ENCODE measurements at places on chromosomes 5 and 9.

- no peak for DNase-seq
Measured at GRCh38 chr9:4997196-4997595, 12.1 kb downstream of the JAK2 start.

DNA sequence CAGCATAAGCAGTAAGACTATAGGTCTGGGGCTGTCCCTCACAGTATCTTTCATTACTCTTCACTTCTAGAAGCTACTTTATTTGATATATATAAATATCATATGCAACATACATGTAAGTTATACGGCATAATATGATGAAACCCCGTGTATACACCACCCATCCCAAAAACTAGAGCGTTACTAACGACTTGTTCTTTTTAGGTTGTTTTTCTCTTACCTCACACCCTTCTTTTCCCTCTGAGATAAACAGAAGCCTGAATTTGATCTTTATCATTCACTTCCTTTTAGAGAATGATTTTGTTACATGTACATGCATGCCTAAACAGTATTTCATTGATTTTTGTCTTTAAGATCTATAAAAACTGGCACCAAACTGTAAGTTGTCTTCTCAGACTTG is 3.7 kb downstream of the TRMO start:
- DNase-seq, result no peak

GRCh38 chr9:93002700-93003099 is 55.4 kb downstream of the FGD3 start:
- DNase-seq, result no peak

DNA sequence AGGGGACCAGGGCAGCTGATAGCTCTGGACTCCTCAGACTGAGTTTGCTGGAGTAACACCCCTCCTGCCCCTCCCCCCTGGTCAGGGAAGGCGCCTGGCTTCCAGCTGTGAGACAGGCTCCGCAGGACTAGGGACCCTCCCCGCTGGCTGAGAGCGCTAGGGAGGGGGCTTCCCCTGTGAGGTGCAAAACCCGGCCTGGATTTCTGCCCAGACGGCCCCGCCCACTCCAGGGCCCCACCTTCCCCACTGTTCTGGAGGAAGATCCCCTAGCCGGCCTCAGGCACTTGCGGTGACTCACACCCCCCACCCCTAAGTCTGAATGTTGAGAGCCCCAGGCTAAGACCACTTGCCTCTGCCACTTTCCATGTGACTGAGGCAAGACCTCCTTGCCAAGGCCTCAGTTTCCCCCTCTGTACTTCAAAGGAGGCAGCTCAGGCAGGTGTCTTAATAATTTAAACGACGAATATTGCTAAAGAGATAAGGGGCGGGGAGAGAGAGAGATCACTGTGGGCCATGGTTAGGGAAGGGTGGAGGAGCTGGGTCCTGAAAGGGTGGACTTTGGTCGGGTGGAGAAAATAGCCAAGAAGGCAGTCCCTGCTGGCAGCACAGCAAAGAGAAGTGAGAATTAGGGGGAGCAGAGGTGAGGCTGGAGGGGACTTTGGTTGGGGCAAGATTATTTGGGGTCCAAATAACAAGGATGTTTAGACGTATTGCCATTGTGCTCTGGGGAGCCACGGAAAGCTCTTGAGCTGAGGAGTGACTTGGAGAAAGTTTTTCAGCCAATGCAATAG is 1.0 kb upstream of the DAB2IP start:
- peak; percentile 91 for DNase-seq

GRCh38 chr9:87805259-87805658 is 77.4 kb upstream of the SPATA31E1 start:
- DNase-seq, result no peak

GRCh38 chr9:99018653-99019052 is 74.9 kb downstream of the COL15A1 start:
- DNase-seq, result no peak

- no peak for DNase-seq
Measured at GRCh38 chr5:58378613-58379390, 81.1 kb downstream of the PLK2 start.

GRCh38 chr5:107118184-107119019 is 552.3 kb downstream of the EFNA5 start:
- no peak for DNase-seq

- no peak for DNase-seq
Measured at GRCh38 chr9:76200315-76200714, 193.9 kb downstream of the RFK start.
